ENCODE measurements at places on chromosomes 16 and 17.

DNA sequence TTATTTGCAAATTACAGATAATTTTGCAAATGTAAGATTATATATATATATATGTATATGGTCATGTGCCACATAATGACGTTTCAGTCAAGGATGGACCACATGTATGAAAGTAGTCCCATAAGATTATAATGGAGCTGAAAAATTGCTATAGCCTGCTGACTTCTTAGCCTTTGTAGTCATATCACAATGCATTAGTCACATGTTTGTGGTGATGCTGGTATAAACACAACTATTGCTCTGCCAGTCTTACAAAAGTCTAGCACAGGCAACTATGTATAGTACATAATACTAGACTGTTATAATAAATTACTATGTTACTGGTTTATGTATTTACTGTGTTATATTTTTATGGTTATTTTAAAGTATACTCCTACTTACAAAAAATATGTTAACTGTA is 444.3 kb downstream of the KCNJ2 start:
- no peak for DNase-seq

DNA sequence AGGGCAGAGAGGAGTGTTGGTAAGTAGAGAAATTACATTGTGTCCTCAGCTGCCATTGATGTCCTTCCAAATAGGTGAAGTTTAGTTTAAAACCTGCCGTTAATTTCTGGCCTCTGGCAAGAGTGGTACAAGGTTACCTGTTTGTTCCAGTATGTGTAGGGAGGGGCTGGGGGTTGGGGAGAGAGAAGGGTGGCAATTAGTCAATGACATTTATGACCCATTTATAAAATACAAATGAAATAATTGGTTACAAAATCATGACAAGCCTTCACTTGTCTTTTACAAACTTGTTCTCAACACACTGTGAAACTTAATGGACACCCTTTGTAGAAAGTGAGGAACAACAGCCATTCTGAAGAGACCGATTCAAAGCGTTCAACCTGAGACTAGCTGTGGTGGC is 281.0 kb downstream of the FTO start:
- no peak for DNase-seq

GRCh38 chr17:68321556-68321954 is 30.3 kb downstream of the ARSG start:
- DNase-seq, result no peak

DNA sequence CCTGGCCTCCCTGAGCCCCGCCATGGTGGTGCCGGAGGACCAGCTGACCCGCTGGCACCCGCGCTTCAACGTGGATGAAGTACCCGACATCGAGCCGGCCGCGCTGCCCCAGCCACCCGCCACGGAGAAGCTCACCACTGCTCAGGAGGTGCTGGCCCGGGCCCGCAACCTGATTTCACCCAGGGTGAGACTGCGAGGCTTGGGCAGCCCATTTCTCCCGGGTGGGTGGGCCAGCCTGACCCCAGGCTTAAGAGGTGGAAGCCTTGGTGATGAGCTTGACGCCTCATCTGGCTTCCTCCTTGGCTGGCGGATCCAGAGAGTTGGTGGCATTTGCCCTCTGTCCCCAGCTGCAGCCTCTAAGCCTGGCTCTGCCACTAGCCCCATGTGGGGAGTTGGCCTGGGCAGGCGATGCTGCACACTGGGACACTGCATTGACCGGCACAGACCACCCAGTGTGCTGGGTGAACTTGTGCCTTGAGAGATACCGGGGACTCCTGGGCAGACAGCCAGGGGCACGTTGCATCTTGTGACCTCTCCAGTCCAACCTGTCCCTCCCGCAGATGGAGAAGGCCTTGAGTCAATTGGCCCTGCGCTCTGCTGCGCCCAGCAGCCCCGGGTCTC is 3.0 kb downstream of the CDT1 start:
- DNase-seq, result no peak

- DNase-seq, result no peak
Observed at GRCh38 chr17:3976675-3977171, 12.5 kb upstream of the ATP2A3 start.

- DNase-seq, result no peak
Observed at GRCh38 chr17:80770881-80771611, 220.6 kb upstream of the CHMP6 start.

DNA sequence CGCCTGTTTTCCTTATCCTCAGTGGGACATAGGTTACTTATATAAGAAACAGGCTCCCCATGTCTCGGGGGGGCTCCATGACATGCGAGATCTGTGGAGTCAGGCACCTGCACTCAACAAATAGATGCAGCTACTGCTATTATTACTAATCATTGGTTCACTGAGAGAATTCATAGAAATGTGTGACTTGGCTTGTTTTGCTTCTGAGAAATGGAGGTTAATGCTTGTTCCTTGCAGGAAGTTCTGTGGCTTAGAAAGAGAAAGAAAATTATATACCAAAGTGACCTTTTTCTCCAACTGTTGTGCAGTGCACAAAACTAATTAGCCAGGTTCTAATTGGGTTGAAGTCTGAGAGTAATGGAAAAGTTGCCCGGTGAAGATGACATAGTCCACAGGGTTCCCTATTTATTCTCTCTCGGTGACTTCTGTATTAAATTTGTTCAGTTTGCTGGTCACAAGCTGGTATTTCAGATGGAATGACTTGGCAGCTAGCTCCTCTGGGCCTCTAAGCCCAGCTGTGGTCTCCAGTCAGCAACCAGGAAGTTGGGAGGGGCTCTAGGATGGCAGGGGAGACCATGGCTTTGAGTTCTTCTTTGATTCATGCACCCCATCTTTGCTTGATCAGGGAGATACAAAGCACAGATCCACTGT is 17.6 kb upstream of the MAF start:
- no peak for DNase-seq

- DNase-seq, result no peak
Observed at GRCh38 chr16:86430814-86431213, 79.5 kb upstream of the FOXF1 start.

- no peak for DNase-seq
Observed at GRCh38 chr17:62852195-62852594, 44.1 kb upstream of the MARCHF10 start.

GRCh38 chr17:50638966-50639713 is 4.5 kb downstream of the ABCC3 start:
- no peak for DNase-seq

GRCh38 chr16:17177242-17177958 is 293.4 kb downstream of the XYLT1 start:
- DNase-seq, result no peak

DNA sequence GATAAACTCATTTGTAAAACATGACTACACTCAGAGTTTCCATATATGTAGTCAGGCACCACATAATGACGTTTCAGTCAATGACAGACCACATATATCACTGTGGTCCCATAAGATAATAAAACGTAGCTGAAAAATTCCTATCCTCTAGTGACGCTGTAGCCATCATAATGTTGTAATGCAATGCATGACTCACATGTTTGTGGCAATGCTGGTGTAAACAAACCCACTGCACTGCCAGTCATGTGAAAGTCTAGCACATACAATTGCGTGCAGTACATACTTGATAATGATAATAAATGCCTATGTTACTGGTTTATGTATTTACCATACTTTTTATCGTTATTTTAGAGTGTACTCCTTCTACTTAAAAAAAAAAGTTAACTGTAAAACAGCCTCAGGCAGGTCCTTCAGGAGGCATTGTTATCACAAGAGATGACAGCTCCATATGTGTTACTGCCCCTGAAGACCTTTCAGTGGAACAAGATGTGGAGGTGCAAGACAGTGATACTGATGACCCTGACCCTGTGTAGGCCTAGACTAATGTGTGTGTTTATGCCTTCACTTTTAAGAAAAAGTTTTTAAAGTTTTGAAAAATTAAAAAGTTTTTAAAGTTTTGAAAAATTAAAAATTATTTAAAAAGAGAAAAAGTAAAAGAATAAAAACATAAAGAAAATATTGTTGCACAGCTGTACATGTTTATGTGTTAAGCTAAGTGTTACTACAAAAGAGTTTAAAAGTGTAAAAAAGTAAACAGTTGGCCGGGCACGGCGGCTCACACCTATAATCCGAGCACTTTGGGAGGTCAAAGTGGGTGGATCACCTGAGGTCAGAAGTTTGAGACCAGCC is 9.0 kb downstream of the STAT5B start:
- no peak for DNase-seq

- DNase-seq, result no peak
Observed at GRCh38 chr17:55584861-55585260, 73.6 kb upstream of the SMIM36 start.

DNA sequence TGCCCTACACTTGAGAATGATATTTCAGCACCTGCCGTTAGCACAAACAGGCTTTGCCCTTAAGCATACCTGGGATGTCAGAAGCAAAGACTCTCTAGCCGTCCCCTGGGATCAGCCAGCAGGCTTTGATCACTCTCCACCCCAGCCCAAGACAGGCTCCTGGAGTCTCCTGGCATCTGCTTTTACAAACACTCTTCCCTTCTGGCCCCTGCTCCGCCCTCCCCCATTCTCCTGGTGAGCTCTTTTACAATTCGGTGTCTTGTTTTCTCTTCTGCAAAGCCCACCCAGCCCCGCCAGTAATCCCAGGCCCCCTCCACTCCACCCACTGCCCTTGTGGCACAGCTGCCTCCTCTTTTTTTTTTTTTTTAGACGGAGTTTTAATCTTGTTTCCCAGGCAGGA is 50.4 kb downstream of the KATNIP start:
- no peak for DNase-seq

DNA sequence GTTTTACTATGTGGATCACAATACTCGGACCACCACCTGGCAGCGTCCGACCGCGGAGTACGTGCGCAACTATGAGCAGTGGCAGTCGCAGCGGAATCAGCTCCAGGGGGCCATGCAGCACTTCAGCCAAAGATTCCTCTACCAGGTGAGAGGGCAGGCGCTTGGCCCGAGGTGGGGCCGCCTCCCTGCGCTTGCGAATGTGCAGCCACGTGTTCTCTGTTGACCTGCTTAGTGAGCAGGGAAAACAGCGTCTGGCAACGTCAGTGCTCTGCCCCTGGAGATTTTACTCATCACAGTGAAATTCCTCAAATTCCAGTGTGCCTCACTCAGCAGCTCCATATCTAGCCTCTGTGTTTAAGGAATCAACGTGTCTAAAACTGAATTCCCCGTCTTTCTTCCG is 33.4 kb upstream of the CLEC18A start:
- DNase-seq, result no peak

- no peak for DNase-seq
Observed at GRCh38 chr17:27282054-27282551, 11.8 kb upstream of the WSB1 start.

DNA sequence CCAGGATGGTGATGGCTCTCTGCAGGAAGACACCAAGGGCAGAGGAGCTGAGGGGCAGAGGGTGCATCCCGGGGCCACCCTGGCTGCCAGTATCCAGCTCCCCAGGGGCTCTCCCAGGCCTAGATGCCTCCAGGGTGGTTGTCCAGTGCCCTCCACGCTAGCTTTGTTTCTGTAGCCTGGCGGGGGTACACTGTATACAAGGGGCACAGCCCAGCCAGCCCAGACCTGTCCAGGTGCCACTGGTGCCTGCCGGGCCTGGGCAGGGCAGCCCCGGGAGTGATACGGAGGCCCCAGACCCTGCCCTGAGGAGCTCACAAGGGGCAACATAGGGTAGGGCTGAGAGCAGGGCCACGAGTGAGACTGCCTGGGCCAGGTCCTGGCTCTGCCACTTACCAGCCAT is 14.6 kb upstream of the TRPV3 start:
- no peak for DNase-seq

- no peak for DNase-seq
Observed at GRCh38 chr16:85401917-85402766, 211.0 kb upstream of the GSE1 start.

DNA sequence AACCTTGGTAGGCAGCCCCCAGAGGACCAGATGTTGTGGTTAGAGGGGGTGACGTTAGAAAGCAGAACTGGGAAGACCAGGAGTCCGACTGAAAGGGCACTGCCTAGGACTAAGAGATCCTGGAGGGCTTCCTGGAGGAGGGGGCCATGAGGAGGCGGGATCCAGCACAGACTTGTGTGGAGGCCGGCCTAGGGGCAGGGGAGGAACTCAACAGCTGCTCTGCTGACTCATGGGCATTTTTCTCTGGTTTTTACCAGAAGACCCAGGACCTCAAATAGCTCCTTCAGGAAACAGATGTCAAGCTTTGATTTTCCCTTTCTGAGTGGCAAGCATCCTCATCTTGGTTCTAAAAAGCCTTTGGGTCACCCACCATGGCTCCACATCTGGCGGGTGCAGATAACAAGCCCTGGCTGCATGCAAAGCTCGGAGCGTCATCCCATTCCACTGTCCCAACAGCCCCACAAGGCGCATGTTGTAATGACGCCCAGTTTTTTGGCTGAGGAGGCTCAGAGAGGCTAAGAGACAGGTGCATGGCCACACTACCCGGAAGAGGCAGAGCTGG is 29.0 kb downstream of the IL21R start:
- no peak for DNase-seq

DNA sequence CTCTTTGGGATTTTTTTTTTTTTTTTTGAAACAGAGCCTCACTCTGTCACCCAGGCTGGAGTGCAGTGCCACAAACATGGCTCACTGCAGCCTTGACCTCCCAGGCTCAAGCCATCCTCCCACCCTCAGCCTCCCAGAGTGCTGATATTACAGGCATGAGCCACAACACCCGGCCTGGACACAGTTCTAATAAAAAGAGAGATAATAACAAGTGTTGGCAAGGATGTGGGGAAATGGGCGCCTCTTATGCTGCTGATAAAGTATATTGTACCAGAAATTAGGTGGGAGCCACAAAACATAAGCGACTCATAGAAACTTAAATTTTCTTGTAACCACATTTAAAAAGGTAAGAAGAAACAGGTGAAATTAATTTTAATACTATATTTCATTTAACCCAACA is 50.4 kb upstream of the FA2H start:
- no peak for DNase-seq

DNA sequence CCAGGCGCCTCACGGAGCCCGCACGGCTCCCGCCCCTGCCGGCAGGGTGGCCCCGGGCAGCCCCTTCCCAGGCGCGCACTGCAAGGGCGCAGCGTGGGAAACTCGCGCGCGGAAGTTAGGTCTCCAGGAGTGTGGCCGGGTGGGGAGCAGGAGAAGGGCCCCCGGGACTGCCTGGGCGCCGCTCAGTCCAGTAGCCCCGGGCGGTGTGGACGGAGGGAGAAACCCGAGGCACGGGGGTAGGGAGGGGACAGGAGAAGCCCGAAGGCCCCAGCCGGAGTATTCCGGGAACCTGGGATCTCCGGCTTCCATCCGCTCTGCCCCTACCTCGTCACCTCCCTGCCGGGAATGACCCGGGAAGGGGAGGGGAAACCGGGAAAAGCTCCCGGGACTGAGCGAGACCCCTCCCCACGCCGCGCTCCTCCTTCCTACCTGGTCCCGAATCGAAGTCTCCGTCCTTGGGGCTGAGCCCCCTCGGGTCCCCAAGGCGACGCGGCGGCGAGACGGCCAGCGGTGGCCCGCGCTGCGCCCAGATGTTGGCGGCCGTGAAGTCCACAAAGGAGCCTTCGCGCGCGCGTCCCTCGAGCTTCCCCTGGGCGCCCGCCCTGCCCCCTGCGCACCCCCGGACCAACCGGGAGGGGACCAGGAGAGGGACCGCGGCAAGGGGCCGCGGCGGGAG is 418 bp downstream of the SOCS3 start:
- DNase-seq, result peak; percentile 36

GRCh38 chr17:8117980-8118768 is at the start of gene ALOXE3:
TSS of gene ALOXE3 (minus strand) at chr17:8118514. CDS start at chr17:8117990, 524 bp downstream.
- no peak for DNase-seq

Data from stimulated activated CD4-positive, alpha-beta T cell treated with anti-CD3 and anti-CD28 coated beads, TNF-alpha, amount 100 ng/mL, for 24 hours (primary cell).